Ascending aorta (tissue), 2 donors: ENCODE measurements at places on chromosomes 2 and 18.
A peak's percentile ranks its signal among the peaks of the same experiment; 100 is the strongest.

DNA sequence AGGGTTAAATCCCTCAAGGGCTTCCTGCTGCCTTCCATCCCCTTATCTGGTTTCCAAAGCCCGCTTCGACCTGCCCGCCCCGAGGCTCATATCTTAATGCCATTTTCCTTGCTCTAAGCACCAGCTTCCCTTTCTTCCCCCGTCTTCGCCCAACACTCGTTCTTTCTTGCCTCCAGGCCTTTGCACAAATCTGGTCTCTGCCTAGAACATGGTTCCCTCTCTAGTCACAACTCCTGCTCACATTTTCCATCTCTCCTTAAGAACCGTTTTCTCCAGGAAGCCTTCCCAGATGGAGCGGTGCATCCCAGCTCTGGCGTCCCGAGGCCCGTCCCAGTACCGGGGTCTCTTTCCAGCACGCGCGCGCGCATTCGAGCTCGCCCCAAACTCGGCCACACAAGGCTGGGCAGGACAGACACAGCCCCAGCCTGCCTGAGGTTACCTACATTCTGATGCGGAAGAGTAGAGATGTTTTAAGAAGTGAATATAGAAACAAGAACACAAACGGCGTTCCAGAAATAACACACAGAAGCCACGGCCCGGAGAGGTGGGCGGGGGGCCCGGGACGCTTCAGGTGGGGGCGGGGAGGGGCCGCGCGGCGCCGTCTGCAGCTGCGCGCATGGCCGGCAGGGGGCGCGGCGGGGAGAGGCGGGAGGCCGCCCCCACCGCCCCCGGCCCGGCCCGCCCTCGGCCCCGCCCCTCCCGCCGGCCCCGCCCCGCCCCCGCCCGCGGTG lies at the start of gene DGKD:
DGKD (plus strand) TSS at position 726 of the 731 bp plus-strand sequence. CDS start 25 bp downstream, outside the sequence.
- H3K4me3 ChIP-seq = peak within 1 kb of the TSS; percentile 77
- no peak for DNase-seq
- H3K27me3 ChIP-seq = no peaks in the 10 kb centered on the region
- peak within 1 kb of the TSS; percentile 46 for H3K27ac ChIP-seq

- no peaks in the 10 kb centered on the region for H3K27me3 ChIP-seq
- no peak overlapping the region for H3K4me3 ChIP-seq
- no peaks in the 10 kb centered on the region for H3K36me3 ChIP-seq
- H3K27ac ChIP-seq = no peak overlapping the region
- DNase-seq = no peak
Observed at GRCh38 chr18:39772155-39772919, 2182.7 kb upstream of the PIK3C3 start.

- no peak overlapping the region for H3K27ac ChIP-seq
- no peak overlapping the region for H3K4me3 ChIP-seq
- no peak for DNase-seq
- no peaks in the 10 kb centered on the region for H3K27me3 ChIP-seq
Observed at GRCh38 chr2:113857464-113857863, 32.4 kb upstream of the ACTR3 start.

DNA sequence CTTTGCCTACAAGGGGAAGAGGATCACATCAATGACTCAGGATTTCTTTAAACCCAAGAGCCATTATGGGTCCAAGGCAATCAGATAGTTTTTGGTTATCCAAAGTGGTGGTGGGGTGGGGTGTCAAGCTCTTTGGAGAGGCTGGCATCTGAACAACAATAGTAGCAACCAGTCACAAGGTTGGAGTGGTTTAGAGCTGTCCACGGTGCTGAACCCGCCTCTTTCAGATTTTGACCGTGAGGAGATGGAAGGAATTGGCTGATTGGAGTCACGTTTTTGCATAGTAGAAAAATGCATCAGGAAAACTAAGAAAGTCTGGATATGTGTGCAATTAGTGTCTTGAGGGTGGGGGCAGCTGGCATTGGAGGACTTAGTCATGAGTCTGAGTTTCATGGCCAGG lies 159.9 kb downstream of the LOXHD1 start:
- H3K4me1 ChIP-seq = no peaks in the 10 kb centered on the region
- no peak for DNase-seq
- no peaks in the 10 kb centered on the region for H3K36me3 ChIP-seq
- H3K27me3 ChIP-seq = no peaks in the 10 kb centered on the region
- H3K27ac ChIP-seq = no peak overlapping the region

GRCh38 chr2:190119923-190120590 lies 57.5 kb upstream of the MSTN start:
- no peak overlapping the region for H3K27ac ChIP-seq
- H3K36me3 ChIP-seq = no peaks in the 10 kb centered on the region
- H3K4me3 ChIP-seq = peak overlapping the region; percentile 24
- no peak for DNase-seq
- H3K27me3 ChIP-seq = no peaks in the 10 kb centered on the region

DNA sequence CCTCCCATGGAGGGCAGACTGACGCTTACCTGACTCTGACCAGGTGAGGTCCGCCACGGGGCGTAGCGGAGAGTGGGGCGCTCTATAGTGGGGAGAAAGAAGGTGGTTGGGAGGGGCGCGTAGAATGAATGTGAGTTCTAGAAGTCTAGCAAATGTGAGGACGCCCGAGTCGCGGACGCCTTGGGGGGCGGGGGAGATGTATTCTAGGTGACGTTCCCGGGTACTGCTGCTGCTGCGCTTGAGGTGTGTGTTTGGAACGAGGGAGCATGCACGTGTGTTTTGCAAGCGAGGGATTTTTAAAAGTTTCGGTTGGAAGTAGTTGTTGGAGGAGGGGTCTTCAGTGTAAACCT lies 758 bp downstream of the RIF1 start:
- H3K27me3 ChIP-seq = no peaks in the 10 kb centered on the region

- no peaks in the 10 kb centered on the region for H3K27me3 ChIP-seq
- no peaks in the 10 kb centered on the region for H3K4me1 ChIP-seq
- no peak overlapping the region for H3K27ac ChIP-seq
- no peak for DNase-seq
- no peaks in the 10 kb centered on the region for H3K36me3 ChIP-seq
- no peak overlapping the region for H3K4me3 ChIP-seq
Observed at GRCh38 chr2:158128168-158128973, 26.7 kb downstream of the UPP2 start.

- no peaks in the 10 kb centered on the region for H3K4me1 ChIP-seq
- DNase-seq = no peak
- no peaks in the 10 kb centered on the region for H3K36me3 ChIP-seq
- no peak overlapping the region for H3K27ac ChIP-seq
Observed at GRCh38 chr2:7621018-7621814, 704.0 kb downstream of the RNF144A start.

DNA sequence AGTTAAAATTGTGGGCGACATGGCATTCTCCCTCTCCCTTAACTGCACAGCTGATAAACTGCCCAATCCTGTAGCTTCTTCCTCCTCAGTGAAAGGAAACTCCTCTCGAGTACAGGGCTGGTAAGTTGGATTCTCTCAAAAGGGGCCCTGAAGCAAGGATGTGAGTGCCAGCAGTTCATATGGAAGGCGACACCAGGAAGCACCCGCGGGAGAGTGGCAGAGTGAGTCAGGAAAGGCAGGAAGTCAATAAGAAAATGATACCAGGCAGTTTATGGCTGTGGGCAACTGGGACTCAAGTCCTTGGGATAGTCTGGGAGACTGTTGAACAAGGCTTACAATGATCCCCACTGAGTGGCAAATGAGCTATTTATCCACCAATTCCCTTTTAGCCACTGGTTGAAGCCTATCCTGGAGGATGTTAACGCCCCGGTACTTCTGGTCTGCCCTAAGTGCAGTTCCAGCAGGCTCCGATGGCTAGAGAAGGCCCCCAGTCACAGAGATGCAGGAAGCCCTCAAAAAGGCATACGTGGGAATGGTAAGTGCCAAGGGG lies 34.8 kb downstream of the ABHD3 start:
- no peak for DNase-seq
- no peaks in the 10 kb centered on the region for H3K27me3 ChIP-seq
- H3K4me1 ChIP-seq = peaks cover 4% of the 10 kb centered on the region

DNA sequence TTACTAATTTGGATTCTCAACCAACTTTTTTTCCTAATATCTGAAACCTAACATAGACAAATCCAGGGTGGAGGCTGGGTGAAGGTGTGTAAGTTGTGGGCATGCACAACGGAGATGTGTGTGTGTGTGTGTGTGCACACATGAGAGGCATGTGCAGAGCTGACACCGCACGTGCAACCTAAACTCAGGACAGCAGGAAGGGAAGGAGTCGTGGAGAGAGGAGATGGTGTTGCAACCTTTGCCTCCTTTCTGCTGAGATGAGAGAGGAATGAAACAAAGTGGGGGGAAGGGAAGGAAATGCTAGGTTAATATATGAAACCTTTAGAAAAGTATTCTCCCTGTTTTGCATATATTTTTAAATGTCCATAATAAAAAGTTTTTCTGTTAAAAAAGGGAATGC lies 64.7 kb downstream of the KCTD1 start:
- H3K27me3 ChIP-seq = no peaks in the 10 kb centered on the region
- no peak overlapping the region for H3K27ac ChIP-seq
- DNase-seq = no peak
- H3K4me3 ChIP-seq = no peak overlapping the region
- no peaks in the 10 kb centered on the region for H3K36me3 ChIP-seq

DNA sequence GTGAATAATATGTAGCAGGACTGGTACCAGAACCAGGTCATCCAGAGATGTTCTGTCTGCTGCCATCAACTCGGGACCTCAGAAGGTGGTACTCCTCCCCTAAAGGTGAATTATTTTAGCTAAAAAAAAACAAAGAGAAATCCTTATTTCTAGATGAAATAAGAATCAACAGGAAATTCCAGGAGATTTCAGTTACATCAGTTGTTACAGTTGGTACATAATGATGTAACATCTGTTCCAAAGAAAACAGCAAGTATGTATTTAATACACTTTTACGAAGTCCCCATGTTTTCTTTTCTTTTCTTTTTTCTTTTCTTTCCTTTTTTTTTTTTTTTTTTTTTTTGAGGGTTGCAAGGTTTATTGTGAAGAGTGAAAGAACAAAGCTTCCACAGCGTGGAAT lies 33.6 kb upstream of the CD28 start:
- peaks cover 3% of the 10 kb centered on the region for H3K4me1 ChIP-seq
- DNase-seq = no peak
- H3K27ac ChIP-seq = no peak overlapping the region

DNA sequence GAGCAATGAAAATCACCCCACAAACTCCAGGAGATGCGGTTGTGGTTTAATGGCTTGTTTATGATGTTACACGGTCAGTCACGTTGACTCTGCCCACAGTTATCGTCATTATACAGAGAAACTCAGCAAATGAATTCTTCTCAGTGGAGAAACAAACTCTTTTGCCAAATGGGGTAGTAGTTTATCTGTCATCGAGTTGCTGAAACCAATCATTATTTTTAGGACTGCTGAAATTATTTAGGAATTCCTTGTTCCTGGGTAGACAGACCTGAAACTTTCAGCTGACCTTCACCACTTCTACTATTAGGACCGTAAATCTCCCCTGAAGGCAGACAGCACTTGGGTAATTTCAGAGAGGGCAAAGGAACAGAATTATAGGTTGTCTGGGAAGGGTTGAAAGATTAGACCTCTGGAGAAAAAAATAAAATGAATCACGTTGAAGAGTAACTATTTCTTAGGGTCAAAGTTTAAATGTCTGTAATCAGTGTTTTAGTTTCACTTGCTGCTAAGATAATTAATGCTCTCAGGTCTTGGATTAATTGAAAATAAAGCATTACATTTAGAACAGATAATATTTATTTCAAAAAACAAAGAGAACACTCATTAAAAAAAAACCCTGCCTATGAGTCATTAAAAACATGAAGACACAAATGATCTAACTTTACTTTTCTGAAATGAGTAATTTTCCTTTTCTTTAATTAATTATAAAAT lies 52.1 kb upstream of the LYPD6 start:
- H3K4me3 ChIP-seq = no peak overlapping the region
- no peak for DNase-seq
- no peak overlapping the region for H3K27ac ChIP-seq

DNA sequence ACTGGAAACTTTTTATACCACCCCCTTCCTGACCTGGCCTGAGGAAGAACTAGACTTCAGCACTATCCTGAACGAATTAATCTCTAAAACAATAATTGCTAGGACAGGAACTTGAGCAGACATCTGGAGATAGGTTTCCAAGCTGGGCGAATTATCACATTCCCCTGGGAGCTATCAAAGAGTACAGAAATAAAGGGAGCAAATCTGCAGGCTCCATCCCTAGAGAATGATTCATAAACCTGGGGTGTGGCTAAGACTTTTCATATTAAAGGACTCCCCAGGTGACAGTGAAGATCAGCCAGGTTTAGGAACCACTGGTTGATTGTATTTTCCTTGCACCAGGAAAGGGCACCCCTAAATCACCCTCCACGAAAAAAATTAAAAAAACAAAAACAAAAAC lies 105.6 kb upstream of the NOL4 start:
- H3K36me3 ChIP-seq = no peaks in the 10 kb centered on the region
- H3K4me3 ChIP-seq = no peak overlapping the region
- DNase-seq = no peak
- H3K4me1 ChIP-seq = no peaks in the 10 kb centered on the region
- H3K27ac ChIP-seq = no peak overlapping the region
- no peaks in the 10 kb centered on the region for H3K27me3 ChIP-seq

GRCh38 chr2:19786408-19787058 lies 115.2 kb downstream of the TTC32 start:
- H3K27me3 ChIP-seq = no peaks in the 10 kb centered on the region
- no peaks in the 10 kb centered on the region for H3K36me3 ChIP-seq
- H3K4me1 ChIP-seq = peaks cover 19% of the 10 kb centered on the region
- peak overlapping the region; percentile 63 for H3K27ac ChIP-seq

- no peaks in the 10 kb centered on the region for H3K27me3 ChIP-seq
- no peak overlapping the region for H3K27ac ChIP-seq
Observed at GRCh38 chr2:159035790-159036411, 67.5 kb downstream of the TANC1 start.
